ENCODE measurements at places on chromosomes 3 and 15.
A peak's percentile ranks its signal among the peaks of the same experiment; 100 is the strongest.

- peaks cover 45% of the 10 kb centered on the region for H3K36me3 ChIP-seq
- H3K4me3 ChIP-seq, result no peak overlapping the region
- H3K4me1 ChIP-seq, result no peaks in the 10 kb centered on the region
These were observed 49.0 kb downstream of the DZIP1L start for GRCh38 chr3:138066383-138066782.

DNA sequence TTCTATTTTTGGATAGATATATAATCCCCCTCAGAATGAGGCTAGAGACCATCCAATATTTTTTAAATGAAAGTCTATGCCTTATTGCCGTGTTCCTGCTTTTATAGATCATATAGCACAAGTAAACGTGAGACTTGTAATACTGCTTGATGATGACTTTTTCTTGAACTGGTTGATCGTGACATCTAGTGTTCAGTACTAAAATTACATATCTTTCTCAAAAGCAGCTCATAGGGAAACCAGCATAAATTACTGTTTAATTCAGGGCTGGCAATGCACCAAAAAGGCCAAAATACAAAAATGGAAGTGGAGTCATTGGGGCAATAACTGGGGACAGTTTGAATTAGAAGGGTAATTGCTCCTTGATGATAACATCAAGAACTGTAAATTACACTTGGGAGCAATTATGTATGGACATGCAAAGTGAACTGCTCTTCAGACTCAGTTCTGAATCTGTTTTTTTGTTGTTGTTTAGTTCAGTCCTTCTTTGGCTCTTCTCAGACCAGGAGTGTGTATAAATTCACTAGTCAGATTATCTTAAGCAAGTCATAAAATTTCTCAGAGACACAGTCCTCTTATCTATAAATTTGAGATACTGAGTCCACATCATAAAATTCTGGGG, 325.3 kb downstream of the THSD4 start:
- no peaks in the 10 kb centered on the region for H3K4me1 ChIP-seq
- DNase-seq, result no peak
- no peak overlapping the region for H3K27ac ChIP-seq
- H3K4me3 ChIP-seq, result no peak overlapping the region

DNA sequence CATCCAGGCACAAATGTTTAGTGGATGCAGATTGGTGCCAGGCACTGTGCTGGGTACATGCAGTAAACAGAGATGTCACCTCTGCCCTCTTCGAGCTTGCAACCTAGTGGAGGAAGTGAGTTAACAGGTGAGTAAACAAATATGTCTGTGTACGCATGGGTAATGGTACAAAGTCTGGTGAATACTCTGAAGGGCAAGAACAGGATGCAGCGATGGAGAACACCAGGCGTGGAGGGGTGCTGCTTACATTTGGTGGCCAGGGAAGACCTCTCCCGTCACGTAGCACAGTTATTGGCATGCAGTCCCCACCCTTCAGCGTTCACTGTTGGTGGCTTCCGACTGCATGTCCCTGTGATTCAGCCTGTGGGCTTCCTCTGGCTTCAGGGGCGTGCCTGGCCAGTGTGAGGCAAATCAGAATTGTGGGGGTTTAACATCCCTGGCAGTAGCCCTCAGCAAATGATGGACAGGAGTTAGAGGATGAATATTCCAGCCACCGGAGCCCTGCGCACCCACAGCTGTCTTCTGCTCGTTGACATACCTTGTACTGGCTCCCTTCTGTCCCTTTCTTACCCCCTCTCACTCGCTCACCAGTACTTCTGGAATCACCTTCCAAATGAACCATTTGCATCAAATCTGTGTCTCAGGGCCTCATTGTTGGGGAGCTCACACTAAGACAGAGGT, 9.1 kb upstream of the HDAC11 start:
- H3K4me3 ChIP-seq, result no peak overlapping the region
- no peaks in the 10 kb centered on the region for H3K27me3 ChIP-seq
- DNase-seq, result no peak
- H3K36me3 ChIP-seq, result no peaks in the 10 kb centered on the region
- no peak overlapping the region for H3K27ac ChIP-seq
- no peaks in the 10 kb centered on the region for H3K4me1 ChIP-seq

DNA sequence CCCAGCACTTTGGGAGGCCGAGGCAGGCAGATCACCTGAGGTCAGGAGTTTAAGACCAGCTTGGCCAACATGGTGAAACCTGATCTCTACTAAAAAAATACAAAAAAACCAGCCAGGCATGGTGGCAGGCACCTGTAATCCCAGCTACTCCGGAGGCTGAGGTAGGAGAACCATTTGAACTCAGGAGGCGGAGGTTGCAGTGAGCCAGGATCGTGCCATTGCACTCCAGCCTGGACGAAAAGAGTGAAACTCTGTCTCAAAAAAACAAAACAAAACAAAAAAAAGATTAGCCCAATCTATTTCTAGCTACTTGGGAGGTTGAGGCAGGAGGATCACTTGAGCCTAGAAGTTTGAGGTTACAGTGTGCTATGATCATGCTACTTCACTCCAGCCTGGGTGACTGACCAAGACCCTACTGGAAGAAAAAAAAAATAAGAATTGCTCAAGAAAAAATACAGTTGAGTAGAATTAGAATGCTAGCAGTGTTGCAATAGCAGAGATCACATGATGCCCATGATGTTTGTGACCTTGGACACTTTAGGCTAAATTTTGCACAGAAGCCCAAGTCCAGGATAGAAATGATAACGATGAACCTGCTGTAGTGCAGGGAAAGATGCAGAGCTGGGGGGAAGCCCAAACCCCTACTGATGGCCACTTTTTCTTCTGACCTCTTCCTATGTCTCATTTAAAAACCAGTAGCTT, 162.2 kb downstream of the LPP start:
- H3K36me3 ChIP-seq, result no peaks in the 10 kb centered on the region
- peaks cover 8% of the 10 kb centered on the region for H3K4me1 ChIP-seq
- no peaks in the 10 kb centered on the region for H3K27me3 ChIP-seq
- no peak overlapping the region for H3K4me3 ChIP-seq
- peak overlapping the region; percentile 54 for H3K27ac ChIP-seq

- H3K4me1 ChIP-seq, result no peaks in the 10 kb centered on the region
- no peaks in the 10 kb centered on the region for H3K27me3 ChIP-seq
- no peaks in the 10 kb centered on the region for H3K36me3 ChIP-seq
These were observed 225.1 kb downstream of the SNRPN start for GRCh38 chr15:25179673-25180511.

- no peaks in the 10 kb centered on the region for H3K36me3 ChIP-seq
- DNase-seq, result peak; percentile 28
- H3K4me1 ChIP-seq, result peaks cover 14% of the 10 kb centered on the region
- H3K4me3 ChIP-seq, result no peak overlapping the region
- H3K27me3 ChIP-seq, result no peaks in the 10 kb centered on the region
These were observed 140.7 kb downstream of the KLF13 start for GRCh38 chr15:31467361-31467760.

DNA sequence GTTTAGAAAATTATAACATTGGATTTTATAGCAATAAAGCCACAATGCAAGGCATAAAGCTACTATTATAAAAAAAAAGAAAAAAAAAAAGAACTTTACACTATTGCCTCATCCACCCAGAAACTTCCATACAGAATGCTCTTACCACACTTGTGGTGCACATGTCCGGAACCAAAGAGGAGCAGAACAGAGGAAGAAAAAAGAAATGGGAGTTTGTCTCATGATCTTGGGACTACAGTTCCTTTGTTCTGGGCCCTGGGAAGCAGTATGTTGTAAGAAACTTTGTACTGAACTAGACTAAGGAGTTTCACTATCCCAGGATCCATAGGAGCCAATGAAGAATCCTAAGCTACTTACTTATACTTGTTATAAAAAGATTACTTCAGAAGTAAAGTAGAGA, 36.1 kb downstream of the FMN1 start:
- no peaks in the 10 kb centered on the region for H3K36me3 ChIP-seq
- H3K4me3 ChIP-seq, result no peak overlapping the region
- DNase-seq, result no peak
- H3K4me1 ChIP-seq, result peaks cover 11% of the 10 kb centered on the region

DNA sequence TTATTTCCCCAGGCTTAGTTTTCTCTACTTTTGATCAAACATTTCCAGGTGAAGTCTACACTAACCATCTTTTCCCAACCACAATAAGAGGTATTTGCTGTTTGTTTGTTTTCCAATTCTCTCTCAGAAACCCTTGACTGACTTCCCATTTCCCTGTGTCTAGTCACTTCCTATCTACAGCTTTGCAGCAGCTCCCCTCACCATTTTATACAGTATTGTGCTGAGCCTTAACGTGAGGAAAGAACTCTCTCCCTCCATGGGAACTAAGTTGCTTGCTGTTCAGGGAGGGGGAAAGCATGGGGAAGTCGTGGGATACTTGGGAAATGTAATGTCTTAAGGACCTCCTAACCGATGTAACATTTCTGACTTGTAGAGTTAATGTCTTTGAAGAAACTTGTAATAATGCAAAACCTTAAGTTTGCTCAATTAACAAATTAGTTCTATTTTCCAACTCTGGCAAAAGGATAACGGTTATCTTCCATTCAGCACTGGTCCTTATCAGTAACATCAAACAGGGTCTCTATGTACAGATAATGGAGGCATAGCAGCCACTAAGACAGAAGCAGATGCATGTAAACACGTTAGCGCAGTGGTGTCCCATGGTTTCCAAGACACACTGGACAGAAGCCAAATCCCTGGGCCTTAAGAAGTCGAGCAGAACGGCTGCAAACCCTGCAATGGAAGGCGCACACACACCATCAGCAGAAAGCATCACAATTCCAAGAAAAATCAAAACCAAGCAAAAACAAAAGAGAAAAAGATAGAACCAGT, 39.7 kb downstream of the NPTN start:
- peaks cover 31% of the 10 kb centered on the region for H3K36me3 ChIP-seq
- H3K4me3 ChIP-seq, result no peak overlapping the region
- H3K27ac ChIP-seq, result no peak overlapping the region
- DNase-seq, result no peak

GRCh38 chr3:149528340-149528650, 53.8 kb downstream of the TM4SF4 start:
- no peaks in the 10 kb centered on the region for H3K27me3 ChIP-seq
- no peak overlapping the region for H3K4me3 ChIP-seq
- no peak for DNase-seq
- peaks cover 30% of the 10 kb centered on the region for H3K36me3 ChIP-seq
- H3K27ac ChIP-seq, result peak overlapping the region; percentile 52

DNA sequence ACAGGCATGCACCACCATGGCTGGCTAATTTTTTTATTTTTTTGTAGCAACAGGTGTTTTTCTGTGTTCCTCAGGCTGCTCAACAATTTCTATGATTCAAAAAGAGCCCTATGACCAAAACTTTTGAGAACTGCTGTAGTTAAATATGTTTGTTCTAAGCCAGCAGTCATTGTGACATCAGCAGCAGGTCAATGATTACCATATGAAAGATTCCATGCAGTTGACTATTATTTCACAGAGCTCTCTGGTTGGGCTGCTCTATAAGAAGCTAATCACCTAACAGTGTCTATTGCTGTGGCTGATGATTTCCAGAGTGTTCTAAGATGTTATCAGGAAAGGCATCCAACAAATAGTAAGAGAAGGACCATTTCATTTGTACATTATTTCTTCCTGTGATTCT, at the start of gene CCDC54:
Gene CCDC54, plus strand, starts transcription at position 289 of the 400 bp plus-strand sequence. CDS start 149 bp downstream, outside the sequence.
- no peaks in the 10 kb centered on the region for H3K27me3 ChIP-seq
- no peaks in the 10 kb centered on the region for H3K36me3 ChIP-seq
- no peak for DNase-seq

- H3K4me3 ChIP-seq, result no peak overlapping the region
- no peak for DNase-seq
- no peaks in the 10 kb centered on the region for H3K27me3 ChIP-seq
These were observed 80.8 kb downstream of the MOBP start for GRCh38 chr3:39548282-39548681.

DNA sequence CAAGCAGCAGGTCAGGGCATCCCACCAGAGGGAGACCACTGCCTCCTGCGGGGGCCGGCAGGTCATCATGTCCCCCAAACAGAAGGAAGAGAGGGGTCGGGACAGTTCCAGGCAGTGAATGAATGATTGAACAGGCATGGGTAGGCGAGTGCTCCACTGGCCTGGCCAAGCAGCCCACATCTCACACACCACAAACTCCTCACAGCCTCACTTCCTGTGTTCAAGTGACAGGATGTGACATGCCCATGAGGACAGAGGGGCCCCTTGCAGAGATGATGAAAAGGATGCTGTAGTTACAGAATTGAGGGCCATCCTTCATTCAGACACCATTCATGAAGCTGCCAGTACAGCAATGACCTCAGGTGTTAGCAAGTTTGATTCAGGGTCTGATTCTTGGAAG, 3.7 kb downstream of the IQSEC1 start:
- DNase-seq, result no peak
- no peaks in the 10 kb centered on the region for H3K36me3 ChIP-seq
- no peaks in the 10 kb centered on the region for H3K4me1 ChIP-seq
- no peaks in the 10 kb centered on the region for H3K27me3 ChIP-seq
- H3K27ac ChIP-seq, result no peak overlapping the region
- no peak overlapping the region for H3K4me3 ChIP-seq

DNA sequence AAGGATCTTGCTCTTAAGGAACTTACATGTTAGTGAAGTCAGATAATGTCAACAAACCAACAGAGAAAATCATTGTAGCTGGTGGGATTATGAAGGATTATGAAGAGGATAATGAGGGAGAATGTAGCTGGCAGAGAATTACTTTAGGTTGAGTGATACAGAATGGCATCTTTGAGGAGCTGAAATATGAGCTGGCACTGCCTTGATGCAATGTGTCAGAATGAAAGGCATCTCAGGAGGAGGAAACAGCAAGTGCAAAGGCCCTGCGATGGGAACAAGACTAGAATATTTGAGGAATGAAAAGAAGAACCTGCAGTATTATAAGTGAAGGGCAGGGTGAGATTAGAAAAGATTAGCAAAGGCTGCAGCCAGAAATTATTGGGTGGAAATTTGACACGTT, 237.2 kb upstream of the ADAMTS9 start:
- no peak overlapping the region for H3K4me3 ChIP-seq
- no peak overlapping the region for H3K27ac ChIP-seq
- no peaks in the 10 kb centered on the region for H3K27me3 ChIP-seq
- H3K4me1 ChIP-seq, result peaks cover 5% of the 10 kb centered on the region

DNA sequence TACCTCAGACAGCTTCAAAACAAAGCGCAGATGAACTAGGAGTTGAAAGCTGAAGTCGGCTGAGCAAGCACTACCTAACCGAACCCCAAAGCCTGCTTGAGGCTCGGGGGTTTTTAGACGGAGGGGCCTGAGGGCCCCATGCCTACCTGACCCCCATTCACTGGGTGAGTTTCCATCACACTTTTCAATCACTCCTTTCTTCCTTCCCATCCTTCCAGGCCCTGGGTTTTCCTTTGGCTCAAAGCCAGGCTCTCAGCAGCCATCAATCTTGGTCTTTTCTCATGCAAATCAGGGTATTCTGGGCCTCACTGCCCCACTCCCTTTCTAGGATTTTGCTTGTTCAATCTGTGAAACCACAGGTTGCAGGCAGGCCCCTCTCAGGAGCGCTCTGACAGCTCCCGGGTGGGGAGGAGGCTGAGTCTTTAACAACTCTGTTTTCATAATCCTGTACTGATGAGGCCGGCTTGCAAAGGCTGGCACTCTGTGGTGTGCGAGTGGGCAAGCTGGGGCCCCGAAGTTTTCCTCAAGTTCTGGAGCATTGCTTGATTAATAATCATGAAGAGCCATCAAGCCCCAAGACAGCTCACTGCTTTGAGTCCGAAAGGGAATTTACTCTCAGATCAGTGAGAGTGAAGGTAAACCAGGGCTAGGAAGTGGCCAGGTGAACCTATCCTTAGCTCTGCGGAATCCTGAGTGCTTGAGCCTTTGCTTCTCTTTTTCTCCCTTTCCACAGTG, 97.6 kb downstream of the FRMD4B start:
- H3K27me3 ChIP-seq, result no peaks in the 10 kb centered on the region
- no peak overlapping the region for H3K4me3 ChIP-seq
- no peak for DNase-seq
- no peaks in the 10 kb centered on the region for H3K4me1 ChIP-seq

- peak overlapping the region; percentile 76 for H3K4me3 ChIP-seq
- no peaks in the 10 kb centered on the region for H3K27me3 ChIP-seq
- H3K4me1 ChIP-seq, result peaks cover 25% of the 10 kb centered on the region
- no peaks in the 10 kb centered on the region for H3K36me3 ChIP-seq
- peak overlapping the region; percentile 95 for H3K27ac ChIP-seq
These were observed 1.0 kb downstream of the LRCH3 start for GRCh38 chr3:197791892-197792647.

Measured in tibial artery (tissue), 4 donors.